ENCODE measurements at places on chromosomes 7 and 10.

DNA sequence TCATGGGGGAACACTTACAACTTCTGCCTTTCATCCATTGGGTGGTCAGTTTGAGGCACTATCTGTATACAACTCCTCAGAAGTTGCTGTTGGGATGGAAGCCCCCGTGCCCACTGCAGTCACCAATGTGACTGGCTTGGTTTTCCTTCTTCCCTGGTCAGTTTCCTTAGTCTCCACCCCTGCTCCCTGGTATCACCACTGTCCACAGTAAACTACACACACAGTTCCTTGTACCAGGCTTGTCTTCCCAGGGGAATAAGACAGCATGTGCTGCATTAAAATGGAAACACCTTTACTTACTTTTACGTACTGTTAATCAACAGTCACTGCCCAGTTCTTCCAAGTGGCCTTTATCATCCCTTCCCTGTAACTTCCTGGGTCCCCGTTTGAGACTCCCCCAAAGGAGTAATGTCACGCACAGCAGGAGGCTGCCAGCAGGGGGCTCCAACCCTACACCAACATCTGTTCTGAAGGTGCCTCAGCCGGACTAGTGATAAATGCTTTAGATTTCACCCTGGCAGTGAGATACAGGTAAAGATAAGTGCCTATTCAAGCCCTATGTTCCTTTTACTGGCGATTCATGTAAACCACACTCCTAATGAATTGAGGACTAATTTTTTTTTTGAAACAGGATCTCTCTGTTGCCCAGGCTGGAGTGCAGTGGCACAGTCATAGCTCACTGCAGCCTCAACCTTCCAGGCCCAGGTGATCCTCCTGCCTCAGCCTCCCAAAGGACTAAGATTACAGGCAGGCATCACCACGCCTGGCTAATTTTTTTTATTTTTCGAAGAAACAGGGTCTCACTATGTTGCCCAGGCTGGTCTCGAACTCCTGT is 45.3 kb upstream of the PIK3AP1 start:
- no peak overlapping the region for H3K4me3 ChIP-seq
- H3K4me1 ChIP-seq, result no peaks in the 10 kb centered on the region
- no peak overlapping the region for H3K27ac ChIP-seq
- no peaks in the 10 kb centered on the region for H3K27me3 ChIP-seq

GRCh38 chr10:92291921-92292845 is 1.2 kb downstream of the MARCHF5 start:
- peak overlapping the region; percentile 86 for H3K27ac ChIP-seq
- DNase-seq, result peak; percentile 61
- peak overlapping the region; percentile 86 for H3K4me3 ChIP-seq
- peaks cover 10% of the 10 kb centered on the region for H3K36me3 ChIP-seq
- H3K27me3 ChIP-seq, result no peaks in the 10 kb centered on the region

- H3K27ac ChIP-seq, result peak overlapping the region; percentile 42
- no peak for DNase-seq
- H3K27me3 ChIP-seq, result no peaks in the 10 kb centered on the region
- H3K4me1 ChIP-seq, result peaks cover 8% of the 10 kb centered on the region
- no peaks in the 10 kb centered on the region for H3K36me3 ChIP-seq
Measured at GRCh38 chr10:125782616-125783015, 7.0 kb upstream of the MMP21 start.

GRCh38 chr7:89002981-89003956 is 207.7 kb upstream of the TEX47 start:
- peak overlapping the region; percentile 73 for H3K4me3 ChIP-seq
- peak overlapping the region; percentile 82 for H3K27ac ChIP-seq
- DNase-seq, result no peak
- peaks cover 18% of the 10 kb centered on the region for H3K4me1 ChIP-seq
- no peaks in the 10 kb centered on the region for H3K36me3 ChIP-seq

GRCh38 chr10:71459513-71459912 is 62.8 kb downstream of the CDH23 start:
- no peak overlapping the region for H3K27ac ChIP-seq
- no peaks in the 10 kb centered on the region for H3K36me3 ChIP-seq
- H3K27me3 ChIP-seq, result no peaks in the 10 kb centered on the region
- H3K4me1 ChIP-seq, result no peaks in the 10 kb centered on the region

GRCh38 chr7:134865001-134865845 is 85.8 kb downstream of the CALD1 start:
- peak overlapping the region; percentile 96 for H3K27ac ChIP-seq
- H3K36me3 ChIP-seq, result peaks cover 19% of the 10 kb centered on the region
- H3K4me3 ChIP-seq, result peak overlapping the region; percentile 72
- peaks cover 36% of the 10 kb centered on the region for H3K4me1 ChIP-seq

DNA sequence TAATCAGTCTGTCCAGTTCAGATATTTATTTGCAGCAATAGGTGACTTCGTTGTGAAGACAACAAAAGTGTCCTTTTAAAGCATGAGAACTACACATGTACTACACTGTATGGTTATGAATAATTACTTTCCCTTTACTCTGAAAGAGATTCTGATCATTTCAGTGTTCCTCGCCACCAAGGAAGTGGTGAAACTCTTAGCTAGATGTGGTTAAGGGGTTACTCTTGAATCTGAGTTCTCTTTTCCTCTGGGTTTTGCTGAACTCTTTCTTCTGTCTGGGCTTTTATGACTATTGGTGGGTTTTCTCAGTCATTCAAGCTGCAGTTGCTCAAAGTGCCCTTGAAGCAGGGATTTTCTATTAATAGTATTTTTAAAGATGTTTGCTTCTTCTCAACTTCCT is 127.9 kb upstream of the SEM1 start:
- peaks cover 34% of the 10 kb centered on the region for H3K4me1 ChIP-seq
- peak; percentile 71 for DNase-seq
- H3K27ac ChIP-seq, result peak overlapping the region; percentile 16
- peak overlapping the region; percentile 39 for H3K4me3 ChIP-seq

GRCh38 chr10:5910323-5911100 is 20.5 kb downstream of the FBH1 start:
- H3K4me1 ChIP-seq, result peaks cover 16% of the 10 kb centered on the region
- no peak overlapping the region for H3K27ac ChIP-seq
- no peaks in the 10 kb centered on the region for H3K27me3 ChIP-seq

- DNase-seq, result no peak
- H3K36me3 ChIP-seq, result no peaks in the 10 kb centered on the region
Measured at GRCh38 chr10:61609701-61610100, 53.0 kb upstream of the CABCOCO1 start.

- no peak overlapping the region for H3K27ac ChIP-seq
- H3K4me1 ChIP-seq, result no peaks in the 10 kb centered on the region
- no peaks in the 10 kb centered on the region for H3K27me3 ChIP-seq
- no peaks in the 10 kb centered on the region for H3K36me3 ChIP-seq
Measured at GRCh38 chr7:46607176-46607575, 686.1 kb upstream of the IGFBP3 start.

GRCh38 chr10:98252464-98252863 is 15.5 kb downstream of the LOXL4 start:
- no peak overlapping the region for H3K4me3 ChIP-seq
- no peaks in the 10 kb centered on the region for H3K4me1 ChIP-seq
- no peak for DNase-seq
- H3K27ac ChIP-seq, result no peak overlapping the region
- H3K27me3 ChIP-seq, result no peaks in the 10 kb centered on the region

- no peaks in the 10 kb centered on the region for H3K27me3 ChIP-seq
- no peak overlapping the region for H3K4me3 ChIP-seq
- H3K36me3 ChIP-seq, result no peaks in the 10 kb centered on the region
- no peaks in the 10 kb centered on the region for H3K4me1 ChIP-seq
- DNase-seq, result no peak
Measured at GRCh38 chr10:25701652-25702051, 232.4 kb upstream of the MYO3A start.

DNA sequence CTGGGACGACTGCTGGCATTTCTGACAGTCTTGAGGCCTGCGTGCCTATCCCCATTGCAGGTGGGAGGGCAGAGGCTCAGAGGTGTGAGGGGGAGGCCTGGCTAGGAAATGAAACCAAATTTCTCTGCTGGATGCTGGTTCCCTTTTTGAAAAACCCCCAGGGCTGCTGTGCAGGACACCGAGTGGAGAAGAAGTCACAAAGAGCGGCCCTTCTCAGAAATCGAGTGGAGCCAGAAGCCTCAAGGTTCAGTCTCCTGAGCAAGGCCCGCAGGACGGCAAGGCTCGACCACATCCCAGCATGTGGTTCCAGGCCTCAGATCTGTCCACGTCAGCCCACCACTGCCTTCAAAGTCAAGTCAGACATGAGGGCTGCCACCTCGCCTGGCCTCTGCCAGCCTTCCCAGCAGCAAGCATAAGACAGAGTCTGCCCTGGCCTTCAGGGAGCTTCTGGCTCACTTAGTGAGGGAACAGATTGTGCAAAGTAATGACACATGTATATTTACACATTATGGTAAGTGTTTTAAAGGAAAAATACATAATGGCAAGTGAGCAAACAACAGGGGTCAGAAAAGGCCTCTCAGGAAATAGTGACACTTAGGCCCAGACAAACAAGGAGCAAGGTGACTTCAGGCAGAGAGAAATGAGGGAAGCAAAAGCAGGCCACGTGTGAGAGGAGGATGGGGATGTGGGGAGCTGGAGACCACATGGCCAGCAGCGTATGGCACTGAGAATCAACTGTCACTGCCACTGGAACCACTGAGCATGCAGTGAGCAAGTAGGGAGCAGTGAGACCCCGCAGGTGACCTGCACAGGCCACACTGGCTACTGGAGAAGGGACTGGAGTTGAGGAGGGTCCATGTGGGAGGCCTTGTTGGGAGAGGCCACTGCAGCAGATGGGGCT is 86.7 kb downstream of the ARHGAP22 start:
- H3K27ac ChIP-seq, result no peak overlapping the region
- H3K4me3 ChIP-seq, result no peak overlapping the region
- peaks cover 1% of the 10 kb centered on the region for H3K36me3 ChIP-seq
- no peak for DNase-seq
- peaks cover 12% of the 10 kb centered on the region for H3K4me1 ChIP-seq

DNA sequence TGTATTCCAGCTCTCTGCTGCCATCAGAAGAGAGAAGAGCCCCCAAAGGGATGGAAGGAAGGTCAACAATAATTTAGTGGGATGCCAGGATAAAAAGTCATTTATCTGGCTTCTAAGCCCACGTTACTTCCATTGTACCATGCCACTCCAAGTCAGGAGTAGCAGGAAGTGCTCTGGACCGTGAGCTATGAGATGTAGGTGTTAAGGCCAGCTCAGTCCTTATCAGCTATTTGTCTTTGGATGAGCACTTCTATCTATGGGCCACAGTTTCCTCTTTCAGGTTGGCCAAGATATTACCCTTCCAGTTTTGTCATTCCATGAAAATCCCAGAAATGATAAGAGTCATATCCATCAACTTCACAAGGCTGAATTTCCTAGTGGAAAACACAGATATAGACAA is 119.4 kb upstream of the CACUL1 start:
- H3K27ac ChIP-seq, result no peak overlapping the region
- H3K36me3 ChIP-seq, result no peaks in the 10 kb centered on the region
- no peak overlapping the region for H3K4me3 ChIP-seq
- DNase-seq, result no peak

DNA sequence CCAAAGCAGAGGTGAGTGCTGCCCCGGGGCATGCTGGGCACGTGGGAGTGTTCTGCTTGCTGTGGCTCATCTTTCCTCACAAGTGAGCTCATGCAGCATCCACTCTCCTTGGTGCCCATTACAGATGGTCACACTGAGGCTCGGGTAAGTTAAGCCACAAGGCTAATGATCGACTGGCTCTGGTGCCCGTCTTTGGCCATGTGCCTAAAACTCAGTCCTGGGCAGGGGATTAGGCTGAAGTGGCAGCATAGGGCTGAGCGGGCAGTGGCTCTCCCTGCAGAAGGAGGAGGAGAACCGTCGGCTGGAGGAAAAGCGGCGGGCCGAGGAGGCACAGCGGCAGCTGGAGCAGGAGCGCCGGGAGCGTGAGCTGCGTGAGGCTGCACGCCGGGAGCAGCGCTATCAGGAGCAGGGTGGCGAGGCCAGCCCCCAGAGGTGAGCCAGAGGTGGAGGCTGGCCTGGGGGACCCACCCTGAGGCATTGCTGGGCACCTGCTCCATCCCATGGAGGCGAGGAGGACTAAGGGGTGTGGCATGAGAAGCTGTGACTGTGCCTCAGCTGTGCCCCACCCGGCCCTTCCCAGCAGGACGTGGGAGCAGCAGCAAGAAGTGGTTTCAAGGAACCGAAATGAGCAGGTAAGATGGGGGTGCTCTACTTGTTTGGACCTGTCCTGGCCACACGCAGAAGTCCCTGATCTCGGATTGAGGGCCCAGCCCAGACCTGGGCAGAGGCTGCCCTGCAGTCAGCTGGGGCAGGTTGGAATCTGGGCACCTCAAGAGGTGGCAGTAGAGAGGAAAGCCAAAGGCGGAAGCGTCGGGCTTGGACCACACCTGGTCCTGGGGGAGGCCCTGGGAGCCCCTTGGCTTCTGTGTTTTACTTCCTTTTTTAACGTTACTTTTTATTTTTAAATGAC is 7.3 kb downstream of the PGAM2 start:
- peaks cover 54% of the 10 kb centered on the region for H3K36me3 ChIP-seq
- no peak for DNase-seq
- no peak overlapping the region for H3K4me3 ChIP-seq
- no peaks in the 10 kb centered on the region for H3K27me3 ChIP-seq
- H3K27ac ChIP-seq, result no peak overlapping the region

- no peak for DNase-seq
- H3K36me3 ChIP-seq, result peaks cover 43% of the 10 kb centered on the region
- H3K27ac ChIP-seq, result peak overlapping the region; percentile 37
- H3K27me3 ChIP-seq, result peaks cover 3% of the 10 kb centered on the region
Measured at GRCh38 chr7:132441935-132442334, 134.3 kb downstream of the PLXNA4 start.

Data from activated CD4-positive, alpha-beta T cell treated with anti-CD3 and anti-CD28 coated beads, Interleukin-2, amount 10 ng/mL, durations not matched to agents 7 days and 5 days (primary cell).